Stimulated activated CD4-positive, alpha-beta T cell treated with anti-CD3 and anti-CD28 coated beads, Interleukin-15, amount 100 ng/mL, for 1 hour (primary cell): ENCODE measurements at places on chromosomes 1 and 21.

DNA sequence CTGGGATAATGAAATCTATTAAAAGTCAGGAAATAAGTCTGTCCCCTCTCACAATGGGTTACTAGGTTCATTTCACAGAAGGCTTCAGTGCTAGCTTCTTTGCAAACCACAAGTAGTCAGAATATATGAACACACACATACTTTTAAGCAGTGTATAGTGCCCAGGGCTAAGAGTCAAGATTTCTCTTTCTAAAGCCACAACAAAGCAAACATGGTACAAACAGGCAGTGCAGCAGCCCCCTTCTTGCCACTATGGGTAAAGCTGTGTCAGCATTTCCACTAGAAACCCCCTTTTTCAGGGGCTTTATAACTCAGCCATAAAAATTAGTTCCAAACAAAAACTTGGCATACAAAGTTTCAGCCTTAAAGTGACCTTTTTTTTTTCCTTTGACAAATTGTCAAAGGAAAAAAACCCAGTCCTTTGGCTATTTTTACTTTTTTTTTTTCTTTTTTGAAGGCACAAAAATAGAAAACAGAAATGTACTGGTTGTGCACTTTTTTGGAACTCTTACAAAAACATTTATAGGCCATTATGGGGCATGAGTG is 315.4 kb downstream of the LMO4 start:
- no peak for DNase-seq

DNA sequence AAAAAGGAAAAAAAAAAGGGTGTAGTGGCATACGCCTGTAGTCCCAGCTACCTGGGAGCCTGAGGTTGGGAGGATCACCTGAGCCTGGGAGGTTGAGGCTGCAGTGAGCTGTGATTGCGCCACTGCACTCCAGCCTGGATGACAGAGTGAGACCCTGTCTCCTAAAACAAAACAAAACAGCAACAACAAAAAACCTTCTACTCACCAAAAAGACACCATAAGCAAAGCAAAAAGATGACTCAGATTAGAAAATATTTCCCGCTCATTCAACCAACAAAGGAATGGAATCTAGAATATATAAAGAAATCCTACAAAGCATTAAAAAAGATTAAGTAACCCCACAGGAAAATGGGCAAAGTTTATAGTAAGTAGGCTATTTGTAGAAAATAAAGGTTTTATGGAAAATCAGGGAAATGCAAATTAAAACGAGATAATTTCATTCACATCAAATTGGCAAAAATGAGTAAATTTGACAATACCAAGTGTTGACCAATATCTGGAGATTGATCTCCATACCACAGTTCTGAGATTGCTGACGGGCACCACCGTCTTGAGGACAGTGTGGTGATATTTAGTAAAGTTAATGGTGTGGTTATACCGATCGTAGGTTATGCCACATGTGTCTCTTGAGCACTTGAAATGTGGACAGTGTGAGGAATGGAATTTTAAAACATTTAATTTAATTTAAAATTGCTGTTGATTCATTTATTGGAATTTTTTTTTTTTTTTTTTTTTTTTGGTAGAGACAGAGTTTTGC is 54.0 kb downstream of the PIK3CD start:
- no peak for DNase-seq

GRCh38 chr1:60281360-60281932 is 207.9 kb upstream of the C1orf87 start:
- no peak for DNase-seq

- DNase-seq = no peak
These were observed 7.1 kb upstream of the TBX19 start for GRCh38 chr1:168273575-168273974.

DNA sequence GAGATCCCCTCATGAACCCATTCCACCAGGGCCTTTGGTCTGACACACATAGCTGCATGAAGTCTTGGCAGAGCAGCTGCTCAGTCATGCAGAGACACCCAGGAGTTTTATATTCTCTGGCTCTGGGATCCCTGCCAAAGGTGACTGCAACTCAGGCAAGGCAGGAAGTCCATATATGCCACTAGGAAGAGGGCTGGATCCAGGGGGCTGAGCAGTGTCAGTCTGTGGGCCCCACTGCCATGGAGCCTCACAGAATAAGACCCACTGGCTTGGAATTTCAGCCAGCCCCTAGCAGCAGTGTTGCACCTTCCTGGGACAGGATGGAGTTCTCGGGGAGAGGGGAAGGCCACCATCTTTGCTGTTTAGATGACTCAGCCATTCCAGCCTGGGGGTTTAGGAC is 199.7 kb downstream of the TBX15 start:
- DNase-seq = no peak

GRCh38 chr1:51799372-51799771 is 79.2 kb downstream of the NRDC start:
- DNase-seq = no peak

DNA sequence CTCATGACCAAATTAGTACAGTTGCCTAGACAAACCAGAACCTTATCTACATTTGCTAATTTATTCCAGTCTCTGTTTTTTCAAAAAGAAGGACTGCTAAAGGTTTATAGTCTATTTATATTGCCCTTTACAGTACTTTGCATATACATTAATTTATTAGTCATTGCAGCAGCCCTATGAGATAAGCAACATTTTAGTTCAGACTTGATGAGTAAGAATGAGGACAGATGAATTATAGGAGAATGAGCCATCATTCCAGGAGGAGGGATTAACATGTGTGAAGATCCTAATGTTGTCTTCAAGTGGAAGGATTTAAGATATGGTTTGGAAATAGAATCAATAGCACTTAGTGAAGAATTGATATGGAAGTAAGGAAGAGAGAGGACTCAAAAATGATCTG is 152.4 kb downstream of the KCTD3 start:
- no peak for DNase-seq

GRCh38 chr1:78061825-78062523 is 16.2 kb downstream of the GIPC2 start:
- DNase-seq = no peak

GRCh38 chr21:33836408-33836807 is 79.2 kb downstream of the ATP5PO start:
- DNase-seq = no peak

DNA sequence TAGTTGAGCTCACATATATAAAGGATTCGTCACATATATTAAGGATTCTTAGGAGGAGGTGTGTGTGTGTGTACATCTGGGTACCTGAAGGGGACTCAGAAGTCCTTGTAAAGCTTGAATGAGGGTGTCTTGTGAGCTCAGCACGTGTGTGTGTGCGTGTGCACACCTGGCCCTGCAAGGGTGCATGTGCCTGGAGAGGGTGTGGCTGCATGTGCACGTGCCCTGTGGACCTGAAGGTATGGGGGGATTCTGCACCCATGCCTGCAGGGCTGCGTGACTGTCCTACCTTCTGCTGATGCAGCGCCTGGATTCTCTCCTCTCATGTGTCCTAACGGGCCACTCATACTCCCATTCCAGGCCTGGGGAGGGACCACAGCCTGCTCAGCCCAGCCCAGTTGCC is 24.0 kb downstream of the EPHA8 start:
- DNase-seq = no peak

DNA sequence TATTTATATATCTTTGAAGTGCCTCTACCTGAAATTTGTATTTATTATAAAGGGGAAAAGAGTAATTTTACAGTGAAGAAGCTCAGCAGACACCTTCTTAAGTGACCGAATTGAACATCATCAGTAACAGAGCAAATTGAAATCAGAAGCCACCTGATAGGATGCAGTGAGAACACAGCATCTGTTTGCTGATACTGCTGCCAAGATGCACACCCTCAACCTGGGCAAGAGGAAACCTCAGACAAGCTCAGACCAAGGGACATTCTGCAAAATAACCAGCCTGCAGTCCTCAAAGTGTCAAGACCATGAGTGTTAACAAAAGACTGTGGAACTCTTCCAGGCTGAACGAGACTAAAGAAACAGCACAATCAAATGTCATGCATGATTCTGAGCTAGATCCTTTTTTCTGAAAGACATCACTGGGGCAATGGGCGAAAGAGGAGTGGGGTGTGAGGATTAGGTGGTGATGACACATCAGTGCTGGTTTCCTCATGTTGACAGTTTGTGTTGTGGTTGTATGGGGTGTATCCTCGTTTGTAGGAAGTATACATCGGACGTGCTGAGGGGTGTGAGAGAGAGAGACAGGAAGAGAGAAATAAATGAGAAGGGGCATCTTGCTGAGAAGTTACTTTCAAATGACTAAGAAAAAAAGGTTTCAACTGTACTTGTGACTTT is 103.7 kb downstream of the ABCA4 start:
- no peak for DNase-seq

DNA sequence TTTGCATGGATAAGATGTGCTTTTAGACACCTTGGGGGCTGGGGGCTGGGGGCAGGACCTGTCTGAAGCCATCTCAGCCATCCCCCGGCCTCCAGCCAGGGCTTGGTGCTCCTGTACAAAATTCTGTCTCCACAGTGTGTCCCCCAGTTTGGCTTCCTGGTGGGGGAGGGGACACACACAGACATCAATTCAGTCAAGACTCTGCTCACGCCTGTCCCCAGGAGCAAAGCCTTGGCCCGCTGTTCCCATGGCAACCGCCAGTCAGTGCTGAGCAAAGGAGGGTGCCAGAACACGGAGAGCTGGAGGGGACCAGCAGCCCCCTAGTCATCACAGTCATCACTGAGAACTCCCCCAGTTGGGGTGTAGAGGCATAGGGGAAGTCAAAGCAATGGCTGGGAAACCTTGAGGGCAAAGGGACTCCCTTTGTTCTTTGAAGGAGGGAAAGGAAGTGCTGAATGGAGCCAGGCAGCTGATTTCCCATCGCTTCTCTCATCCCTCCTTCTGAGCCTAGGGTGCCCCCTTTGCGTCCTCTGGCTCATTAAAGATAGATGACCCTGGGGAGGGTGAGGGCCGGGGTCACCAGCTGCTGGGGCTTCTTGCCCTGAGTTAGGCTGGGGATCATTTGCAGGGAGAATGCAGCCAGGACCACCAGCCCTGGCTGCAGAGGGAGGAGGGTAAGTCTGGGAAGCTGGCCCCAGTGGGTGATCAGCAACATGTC is 134.9 kb upstream of the IPO9 start:
- no peak for DNase-seq

DNA sequence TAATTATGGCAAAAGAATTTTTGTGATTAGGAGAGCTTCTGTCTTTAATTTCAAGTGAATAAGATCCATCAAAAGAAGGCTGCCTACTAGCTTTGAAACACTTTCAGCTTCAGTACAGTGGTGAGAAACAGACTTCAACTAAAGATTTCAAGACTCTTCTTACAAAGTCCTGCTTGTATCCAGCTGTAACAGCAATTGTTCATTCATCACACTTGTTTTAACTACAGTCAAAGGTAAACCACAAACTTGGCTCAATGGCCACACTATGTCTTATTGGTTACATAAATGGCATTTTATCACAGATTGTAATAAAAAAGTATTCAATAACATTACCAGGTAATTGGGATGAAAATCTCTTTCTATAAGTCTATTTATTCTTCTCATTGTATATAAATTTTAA is 59.2 kb downstream of the WARS2 start:
- DNase-seq = no peak

- DNase-seq = no peak
These were observed 43.8 kb downstream of the FGGY start for GRCh38 chr1:59340411-59341307.

- DNase-seq = no peak
These were observed 22.4 kb downstream of the CNIH4 start for GRCh38 chr1:224378855-224379631.

DNA sequence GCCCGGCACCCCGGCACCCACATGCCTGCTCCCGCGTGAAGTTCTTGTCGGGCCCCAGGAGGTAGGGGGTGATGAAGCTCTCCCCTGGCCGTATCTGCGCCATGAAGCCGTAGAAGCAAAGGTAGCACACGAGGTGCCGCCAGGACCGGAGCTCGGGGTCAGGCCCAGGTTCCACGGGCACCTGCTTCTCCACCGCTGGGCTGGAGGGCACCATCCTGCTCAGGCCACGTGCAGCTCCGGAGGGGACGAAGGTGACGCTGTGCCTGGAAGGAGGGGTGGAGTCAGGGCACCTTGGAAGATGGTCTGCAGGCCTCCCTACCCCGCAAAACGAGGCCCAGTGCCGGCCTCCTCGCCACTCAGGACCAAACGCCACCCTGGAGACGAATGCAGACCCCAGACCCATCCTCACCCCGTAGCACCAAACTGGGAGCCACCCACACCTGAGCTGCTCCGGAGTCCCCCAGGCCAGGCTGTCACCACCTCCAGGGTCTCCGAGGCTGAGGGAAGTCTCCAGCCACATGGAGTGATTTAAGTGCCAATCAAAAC is 4.4 kb downstream of the SLC19A1 start:
- no peak for DNase-seq

- peak; percentile 44 for DNase-seq
These were observed 432 bp downstream of the AKT3 start for GRCh38 chr1:243849421-243850201.

GRCh38 chr21:46154155-46154954 is 1.0 kb downstream of the FTCD start:
- no peak for DNase-seq
